ENCODE measurements at places on chromosomes 2 and 18.

- DNase-seq: no peak
Observed at GRCh38 chr2:57139179-57139578, 907.4 kb upstream of the VRK2 start.

GRCh38 chr18:13525381-13526029 is 200.9 kb downstream of the FAM210A start:
- DNase-seq: no peak

GRCh38 chr2:98277162-98277859 is 68.9 kb upstream of the CNGA3 start:
- DNase-seq: no peak

DNA sequence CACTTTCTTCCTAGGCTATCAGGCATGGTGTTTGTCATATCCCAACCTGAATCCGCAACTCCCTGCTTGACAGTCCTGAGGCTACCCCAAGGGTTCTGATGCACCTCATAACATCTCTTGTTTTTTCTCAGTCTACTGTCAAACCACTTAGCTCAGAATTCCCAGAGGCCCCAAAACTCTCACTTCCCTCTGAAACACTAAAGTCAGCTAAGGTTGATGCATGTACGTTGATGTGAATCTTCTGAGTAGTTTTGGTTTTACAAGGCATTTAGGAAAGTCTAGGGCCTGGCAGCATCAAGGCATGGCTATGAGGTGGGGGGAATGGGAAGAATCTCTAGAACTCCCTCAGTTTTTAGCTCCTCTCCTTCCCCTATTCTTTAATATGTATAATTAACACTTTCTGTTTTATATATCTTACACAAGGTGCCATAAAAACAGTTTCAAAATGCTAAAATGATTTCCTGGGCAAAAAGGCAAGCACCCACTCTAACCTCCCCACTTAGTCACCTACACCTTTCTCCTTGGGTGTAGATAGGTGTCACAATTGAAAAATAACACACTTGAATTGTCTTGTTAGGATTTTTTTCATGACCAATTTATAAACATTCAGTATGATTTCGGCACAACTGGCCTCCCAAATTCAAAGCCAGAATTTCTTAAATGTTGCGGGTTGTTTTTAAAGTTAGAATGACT is 71.4 kb upstream of the TANK start:
- no peak for DNase-seq

GRCh38 chr18:11500153-11501122 is 109.0 kb upstream of the SLC35G4 start:
- DNase-seq: peak; percentile 95

GRCh38 chr2:152920846-152921245 is 202.4 kb downstream of the ARL6IP6 start:
- DNase-seq: peak; percentile 43

GRCh38 chr2:133411857-133412256 is 156.4 kb downstream of the NCKAP5 start:
- no peak for DNase-seq

GRCh38 chr2:224586127-224586695 is 1.0 kb upstream of the CUL3 start:
- no peak for DNase-seq

GRCh38 chr2:200845194-200845593 is 19.3 kb downstream of the CLK1 start:
- no peak for DNase-seq

DNA sequence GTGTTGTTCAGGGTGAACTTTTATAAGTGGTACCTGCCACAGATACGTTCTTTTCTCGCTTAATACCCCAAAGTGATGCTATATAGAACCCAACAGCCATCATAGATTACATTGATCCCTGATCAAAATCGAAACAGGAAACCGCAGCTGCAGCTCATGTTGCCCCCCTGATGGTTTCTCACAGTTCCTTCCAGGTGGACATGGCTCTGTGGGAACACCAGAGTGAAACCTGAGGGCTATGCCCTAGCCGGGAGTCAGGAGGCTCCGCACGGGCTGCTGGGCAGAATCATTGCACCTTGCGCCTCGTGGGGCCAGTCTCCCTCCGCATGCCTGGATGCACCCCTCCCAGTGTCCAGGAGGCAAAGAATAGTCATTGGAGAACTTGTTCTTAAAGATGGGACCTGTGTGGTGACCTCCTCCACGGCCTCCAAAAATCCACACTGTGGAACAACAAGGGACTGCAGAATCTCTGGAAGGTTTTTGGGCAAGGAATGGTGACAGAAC is 61.8 kb downstream of the CRACDL start:
- DNase-seq: no peak

DNA sequence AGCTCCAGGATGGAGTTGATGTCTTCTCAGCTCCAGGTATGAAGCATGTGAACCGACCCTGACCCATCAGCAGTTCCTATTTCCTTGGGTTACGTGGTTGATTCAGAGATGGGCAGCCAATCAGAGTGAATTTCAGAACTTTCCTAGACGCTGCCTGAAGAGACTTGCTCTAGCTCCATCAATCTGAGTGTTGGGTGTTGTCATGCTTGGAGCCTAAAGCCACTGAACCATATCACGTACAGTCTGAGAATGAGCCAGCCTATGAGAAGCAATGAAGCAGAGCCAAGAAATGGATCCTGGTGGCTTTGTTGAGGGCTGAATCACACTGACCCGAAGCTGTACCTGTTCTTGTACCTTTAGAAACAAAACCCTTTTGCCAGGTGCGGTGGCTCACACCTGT is 19.6 kb upstream of the KLF7 start:
- DNase-seq: no peak

- no peak for DNase-seq
Observed at GRCh38 chr2:160087854-160088745, 25.7 kb upstream of the PLA2R1 start.

GRCh38 chr18:13726972-13727331 is 479 bp downstream of the RNMT start:
- DNase-seq: no peak

- DNase-seq: no peak
Observed at GRCh38 chr18:8439055-8439454, 170.2 kb upstream of the RAB12 start.

DNA sequence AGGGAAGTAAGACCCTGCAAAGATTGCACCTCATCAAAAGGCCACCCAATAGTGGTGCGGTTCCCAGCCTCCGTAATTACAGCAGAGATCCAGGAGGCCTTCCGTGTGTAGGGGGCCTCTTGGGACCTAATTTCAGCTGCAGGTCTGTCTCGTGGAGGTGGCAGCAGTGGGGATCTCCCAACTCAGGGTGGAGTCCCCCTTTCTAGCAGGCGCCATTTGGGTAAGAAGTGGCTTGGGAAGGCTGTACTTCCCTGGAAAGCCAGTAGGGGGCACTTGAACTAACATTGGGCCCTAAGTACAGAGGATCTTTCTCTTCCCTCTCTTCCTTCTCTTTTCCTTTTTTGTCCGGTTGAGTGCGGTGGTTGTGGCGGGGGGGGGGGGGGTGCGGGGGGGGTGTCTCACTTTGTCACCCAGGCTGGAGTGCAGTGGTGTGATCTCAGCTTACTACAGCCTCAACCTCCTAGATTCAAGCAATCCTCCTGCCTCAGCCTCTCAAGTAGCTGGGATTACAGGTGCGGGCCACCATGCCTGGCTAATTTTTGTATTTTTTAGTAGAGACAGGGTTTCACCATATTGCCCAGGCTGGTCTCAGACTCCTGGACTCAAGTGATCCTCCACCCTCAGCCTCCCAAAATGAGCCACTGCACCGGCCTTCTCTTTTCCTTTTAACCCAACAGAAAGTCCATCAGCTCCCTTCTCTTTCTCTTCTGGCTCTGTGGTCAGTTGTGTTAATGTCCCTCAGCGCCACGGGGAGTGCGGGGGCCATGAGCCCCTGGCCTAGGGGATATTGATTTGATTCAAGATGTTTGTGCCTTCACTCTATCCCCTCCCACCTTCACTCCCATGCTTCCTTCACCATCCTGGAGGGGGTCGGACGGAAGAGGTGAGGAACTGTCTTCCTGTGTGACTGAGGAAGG is 32.0 kb downstream of the CENPO start:
- no peak for DNase-seq

DNA sequence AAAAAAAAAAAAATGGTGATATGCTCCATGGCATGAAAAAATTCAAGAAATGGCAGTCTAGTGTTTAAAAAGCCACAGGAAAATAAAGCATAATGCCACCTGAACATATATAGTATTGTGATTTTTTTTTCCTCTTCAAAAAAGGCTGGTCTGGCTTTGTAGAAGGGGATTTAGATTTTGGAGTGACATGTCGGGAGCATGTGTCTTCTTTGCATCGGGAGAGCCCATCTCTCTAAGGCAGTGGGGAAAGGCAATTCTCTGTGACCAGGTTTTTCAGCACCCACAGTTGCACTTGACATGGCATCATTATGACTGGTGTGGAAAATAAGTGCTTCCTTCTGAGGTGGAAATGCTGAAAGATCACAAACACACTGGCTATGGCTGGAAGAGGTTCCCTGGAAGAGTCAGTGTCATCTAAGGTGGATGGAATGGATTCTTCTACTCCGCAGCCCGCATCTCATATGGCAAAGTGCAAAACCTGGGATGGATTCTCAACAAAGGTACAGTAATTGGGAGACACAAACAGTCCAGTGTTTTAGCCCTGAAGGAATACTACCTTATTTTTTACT is 172.5 kb downstream of the AGAP1 start:
- DNase-seq: peak; percentile 52

DNA sequence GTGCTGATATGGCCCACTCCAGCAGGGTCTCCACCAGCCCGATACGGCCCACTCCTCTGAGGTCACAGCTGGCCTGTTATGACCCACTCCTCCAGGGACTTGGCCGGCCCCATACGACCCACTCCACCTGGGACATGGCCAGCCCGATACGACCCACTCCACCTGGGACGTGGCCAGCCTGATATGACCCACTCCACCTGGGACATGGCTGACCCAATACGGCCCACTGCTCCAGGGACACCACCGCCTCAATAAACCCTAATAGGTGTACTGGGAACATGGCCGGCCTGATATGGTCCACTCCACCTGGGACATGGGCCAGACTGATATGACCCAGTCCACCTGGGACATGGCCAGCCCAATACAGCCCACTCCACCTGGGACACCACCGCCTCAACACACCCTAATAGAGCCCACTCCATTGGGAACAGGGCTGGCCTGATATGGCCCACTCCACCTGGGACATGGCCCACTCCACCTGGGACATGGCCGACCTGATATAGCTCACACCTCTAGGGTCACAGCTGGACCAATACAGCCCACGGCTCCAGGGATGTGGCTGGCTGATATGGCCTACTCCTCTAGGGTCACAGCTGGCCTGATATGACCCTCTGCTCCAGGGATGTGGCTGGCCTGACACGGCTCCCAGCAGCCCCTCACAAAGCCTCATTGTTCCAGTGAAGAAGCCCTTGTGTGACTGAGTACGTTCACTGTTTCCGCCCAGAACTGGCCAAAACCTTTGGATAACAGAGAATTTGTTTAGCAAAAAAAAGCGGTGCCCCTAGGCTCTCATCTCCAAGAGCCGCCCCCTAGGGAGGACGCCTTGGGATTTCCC is 245.6 kb downstream of the HDAC4 start:
- no peak for DNase-seq

DNA sequence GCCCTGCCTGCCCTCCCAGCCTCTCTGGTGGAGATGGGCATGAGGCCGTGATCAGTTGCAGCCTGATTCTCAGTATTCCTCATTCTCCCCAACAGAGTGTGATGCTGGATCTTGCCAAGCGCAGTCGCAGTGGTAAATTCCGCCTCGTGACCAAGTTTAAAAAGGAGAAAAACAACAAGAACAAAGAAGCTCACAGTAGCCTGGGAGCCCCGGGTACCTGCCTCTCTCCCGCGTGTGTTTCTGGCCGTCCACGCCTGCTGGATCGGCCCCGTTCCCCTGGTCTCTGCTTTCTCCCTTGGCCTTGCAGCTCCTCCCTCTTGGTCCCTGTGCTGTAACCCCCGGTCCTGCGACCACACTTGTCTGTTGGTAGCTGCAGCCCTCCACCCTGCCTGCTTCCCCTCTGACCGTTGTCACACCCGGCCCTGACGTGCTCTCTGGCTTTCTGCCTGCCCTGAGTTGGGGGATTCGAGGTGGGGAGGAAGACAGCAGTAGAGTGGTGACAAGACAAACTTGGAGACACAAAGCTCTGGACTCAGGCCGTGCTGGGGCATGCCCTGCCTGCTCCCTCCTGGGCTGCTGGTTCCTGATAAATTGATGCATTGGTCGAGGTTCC is 99.5 kb downstream of the USP40 start:
- no peak for DNase-seq

- no peak for DNase-seq
Observed at GRCh38 chr2:229870903-229871656, 50.7 kb downstream of the TRIP12 start.

DNA sequence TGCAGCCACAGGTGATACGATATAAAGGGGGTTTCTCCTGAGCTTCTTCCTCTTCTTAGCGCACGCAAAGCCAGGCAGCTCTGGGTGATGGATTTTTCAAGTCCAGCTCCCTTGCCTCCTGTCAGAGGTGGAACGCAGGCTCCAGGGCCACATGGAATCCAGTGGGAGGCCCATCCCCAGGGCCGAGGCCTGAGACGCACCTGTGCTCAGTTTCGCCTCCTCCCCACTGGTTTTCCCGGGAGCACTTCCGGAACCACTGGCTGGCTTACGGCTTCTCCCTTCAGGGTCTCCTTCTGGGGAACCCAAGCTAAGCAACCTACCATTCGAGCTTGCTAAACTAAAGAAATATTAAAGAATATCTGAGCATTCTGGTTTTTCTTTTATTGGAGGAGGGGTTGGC is 63.6 kb downstream of the TRAPPC12 start:
- DNase-seq: no peak

DNA sequence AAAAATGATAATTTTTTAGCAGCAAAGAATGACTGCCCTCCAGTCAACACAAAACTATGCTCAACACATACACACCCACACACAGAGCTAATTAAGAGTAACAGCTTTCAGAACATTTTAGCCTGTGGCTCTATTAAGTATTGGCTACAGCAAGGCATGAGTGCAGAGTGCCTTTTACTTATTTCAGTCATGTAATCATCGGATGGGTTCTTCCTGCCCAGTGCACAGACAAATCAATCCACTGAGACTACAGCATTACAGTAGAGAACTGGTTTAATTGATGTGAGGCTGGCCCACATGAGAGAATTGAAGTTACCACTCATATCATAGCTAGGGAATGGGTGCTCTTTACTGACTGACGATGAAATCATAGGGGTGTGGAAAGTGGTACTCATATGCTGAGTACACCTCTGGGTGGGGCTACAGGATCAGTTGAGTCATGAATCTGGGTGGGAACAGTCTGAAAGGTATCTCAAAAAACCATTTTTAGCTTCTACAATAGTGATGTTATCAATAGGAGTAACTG is 241.0 kb downstream of the FSIP2 start:
- DNase-seq: peak; percentile 92

DNA sequence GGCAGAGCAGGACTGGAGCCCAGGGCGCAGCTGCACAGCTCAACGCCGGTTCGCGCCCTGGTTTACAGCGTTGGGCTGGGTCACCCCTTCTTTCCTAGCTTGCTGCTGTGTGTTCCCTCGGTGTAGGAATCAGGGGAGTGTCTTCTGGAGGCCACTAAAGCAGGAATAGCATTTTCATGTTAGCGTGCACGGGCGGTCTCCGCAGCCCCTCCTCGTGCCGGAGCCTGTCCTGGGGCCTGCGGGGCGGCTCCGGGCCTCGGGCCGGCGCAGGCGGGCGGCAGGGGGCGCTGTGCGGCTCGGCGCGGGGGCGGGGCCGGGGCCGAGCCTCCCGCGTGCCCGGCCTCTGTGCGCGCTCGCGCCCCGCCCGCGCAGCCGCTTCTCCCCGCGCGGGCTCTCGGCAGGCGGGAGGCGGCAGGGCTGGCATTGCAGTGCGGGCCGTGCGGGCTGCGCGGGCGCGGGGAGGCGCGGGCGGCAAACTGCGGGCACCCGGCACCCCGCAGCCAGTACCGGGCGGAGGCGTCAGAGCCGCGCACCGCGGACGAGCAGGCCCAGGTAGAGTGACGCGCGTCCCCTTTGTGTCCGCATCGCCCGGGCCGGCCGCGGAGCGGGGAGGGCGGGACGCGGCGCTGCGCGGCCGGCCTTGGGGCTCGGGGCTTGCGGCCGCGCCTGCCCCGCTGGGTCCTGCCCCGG is at the start of gene RNF144A:
RNF144A (plus strand) TSS at position 342 of the 690 bp plus-strand sequence. CDS start 79,515 bp downstream, outside the sequence.
- no peak for DNase-seq

Data from epithelial cell of prostate (primary cell).